CD4-positive, alpha-beta T cell treated with Interleukin-2 at 100 ng/mL for 4 hours (primary cell): ENCODE measurements at places on chromosomes 2 and 18.

GRCh38 chr2:241636182-241637017 is 558 bp downstream of the THAP4 start:
- DNase-seq = peak; percentile 1

DNA sequence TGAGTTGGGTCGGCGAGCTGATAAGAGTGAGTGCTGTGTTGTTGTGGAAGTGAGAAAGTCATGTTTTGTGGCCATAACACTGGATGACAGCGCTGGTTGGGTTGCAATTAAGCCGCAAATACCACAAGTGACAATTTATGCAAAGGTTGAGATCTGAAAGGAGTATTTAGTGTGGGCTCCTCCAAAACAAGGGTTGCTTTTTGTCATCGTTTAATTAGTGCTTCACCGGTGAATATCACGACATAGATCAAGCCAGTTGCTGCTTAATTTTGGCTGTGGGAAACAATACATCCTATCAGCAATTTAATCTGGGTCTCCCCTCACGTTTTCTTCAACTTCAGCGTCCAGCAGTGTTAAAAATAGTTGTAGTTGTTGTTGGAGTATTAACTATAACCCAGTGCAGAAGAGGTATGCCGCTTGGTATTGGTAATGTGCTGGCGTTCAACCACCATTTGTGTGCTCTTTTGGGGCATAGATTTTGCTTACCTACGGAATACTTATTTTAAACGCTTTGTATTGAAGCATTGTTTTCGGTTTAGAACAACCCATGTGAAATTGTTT is 662 bp downstream of the ACVR2A start:
- DNase-seq = peak; percentile 63

- DNase-seq = no peak
These were observed 50.0 kb upstream of the HPCAL1 start for GRCh38 chr2:10252661-10253060.

- DNase-seq = no peak
These were observed 8.1 kb upstream of the CYP26B1 start for GRCh38 chr2:72155737-72156136.

- no peak for DNase-seq
These were observed 134.7 kb upstream of the CCDC150 start for GRCh38 chr2:196504788-196505187.

DNA sequence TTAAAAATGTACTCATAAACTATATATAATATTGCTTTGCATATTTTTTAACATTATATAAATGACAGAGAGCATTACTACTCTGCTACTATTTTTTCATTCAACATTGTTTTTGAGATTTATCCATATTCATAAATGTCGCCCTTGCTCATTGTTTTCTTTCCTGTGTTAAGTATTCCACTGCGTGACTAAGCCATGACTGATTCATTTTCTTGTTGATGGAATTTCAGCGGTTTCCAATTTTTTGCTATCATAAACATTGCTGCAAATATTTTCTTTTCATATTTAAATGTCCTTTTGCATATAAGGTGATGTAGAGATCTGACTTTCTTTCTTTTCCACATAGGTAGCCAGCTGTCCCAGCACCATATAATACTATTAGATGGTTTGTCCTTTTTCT is 57.6 kb downstream of the SFXN5 start:
- no peak for DNase-seq

GRCh38 chr2:166042768-166043390 is 84.9 kb downstream of the SCN1A start:
- DNase-seq = no peak

GRCh38 chr18:55289775-55290174 is 298.2 kb downstream of the TCF4 start:
- DNase-seq = no peak

DNA sequence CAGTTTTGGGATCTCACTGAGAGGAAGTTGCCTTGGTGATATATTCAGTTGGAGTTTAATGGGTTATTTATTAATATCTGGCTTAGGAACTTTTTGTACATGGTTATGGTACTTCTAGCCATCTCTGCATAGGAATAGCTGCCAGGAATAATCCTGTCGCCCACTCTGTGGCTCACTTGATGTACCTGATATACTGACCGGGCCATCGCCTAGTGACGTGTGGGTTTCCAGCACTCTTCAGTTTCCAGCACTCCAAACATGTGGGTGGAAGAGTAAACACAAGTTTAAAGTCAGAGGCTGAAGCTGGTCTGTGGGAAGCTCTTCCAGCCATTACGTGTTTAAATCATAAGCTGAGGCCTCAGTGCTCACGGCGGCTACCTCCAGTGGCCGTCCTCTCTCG is 44.3 kb upstream of the AGAP1 start:
- no peak for DNase-seq

GRCh38 chr2:67965246-67965645 is 97.6 kb downstream of the C1D start:
- no peak for DNase-seq

DNA sequence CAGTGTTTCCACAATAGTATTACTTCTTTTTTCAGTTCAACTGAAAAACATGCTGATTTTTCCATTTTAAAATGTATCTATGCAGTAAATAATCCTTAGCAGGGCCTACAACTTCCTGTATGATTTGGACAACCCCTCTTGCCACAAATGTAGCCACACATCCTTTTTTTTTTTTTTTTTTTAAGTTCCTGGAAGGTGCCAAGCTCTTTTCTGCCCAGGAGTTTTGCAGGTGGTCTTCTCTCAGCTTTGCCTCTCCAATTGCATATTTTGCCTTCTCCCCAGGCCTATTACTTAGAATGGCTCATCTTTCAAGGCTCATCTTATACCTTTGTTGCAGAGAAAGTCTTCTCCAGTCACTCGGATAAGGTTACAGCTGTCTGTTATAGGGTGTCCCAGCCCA is 11.6 kb downstream of the KLHL14 start:
- DNase-seq = no peak

- DNase-seq = no peak
These were observed 38.1 kb downstream of the ST8SIA5 start for GRCh38 chr18:46718501-46719341.

DNA sequence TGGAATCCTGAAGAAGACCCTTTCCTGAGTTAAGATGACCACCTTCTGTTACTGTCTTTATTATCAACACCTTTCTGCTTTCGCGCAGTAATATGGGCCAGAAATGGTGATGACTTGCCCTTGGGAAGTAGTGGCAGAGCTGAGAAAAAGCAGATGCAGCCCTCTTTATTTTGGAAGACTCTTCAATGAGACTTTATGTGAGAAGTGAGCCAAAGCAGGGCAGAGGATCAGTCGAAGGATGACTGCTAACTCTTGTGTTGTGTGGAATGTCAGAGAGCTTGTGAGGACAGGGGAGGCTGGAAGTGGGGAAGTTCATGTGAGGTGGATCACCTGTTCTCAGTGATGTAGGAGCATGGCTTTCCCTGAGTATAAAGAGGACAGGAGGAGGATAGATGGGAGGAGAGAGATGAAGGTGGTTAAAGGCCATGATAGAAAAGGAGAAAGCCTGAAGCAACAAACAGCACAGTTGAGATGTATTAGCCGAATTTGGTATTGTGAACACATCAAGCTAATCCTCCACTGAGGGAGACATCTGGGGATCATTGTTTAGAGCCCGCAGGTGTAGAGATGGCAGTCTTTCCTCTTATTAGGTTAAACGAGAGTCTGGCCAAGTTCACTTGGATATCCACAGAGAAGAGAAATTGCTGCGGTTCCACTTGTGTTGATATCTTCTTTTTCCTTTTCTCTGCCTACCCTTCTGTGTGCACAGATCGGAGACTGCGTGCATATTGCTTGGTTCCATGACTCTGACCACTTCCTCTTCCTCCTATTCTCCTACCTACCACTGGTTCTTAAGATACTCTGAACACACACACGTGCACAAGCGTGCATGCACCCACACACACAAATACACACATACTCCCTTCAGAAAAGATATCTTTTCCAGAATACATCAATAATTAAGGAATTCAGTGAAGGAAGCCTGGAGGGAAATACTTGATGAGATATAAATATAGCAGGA is 67.4 kb downstream of the SLC9A2 start:
- DNase-seq = no peak

GRCh38 chr2:191976436-191976835 is 129.5 kb upstream of the CAVIN2 start:
- DNase-seq = no peak

- no peak for DNase-seq
These were observed 64.5 kb downstream of the ROCK1 start for GRCh38 chr18:21047126-21047525.

- DNase-seq = no peak
These were observed 119.6 kb downstream of the SLC8A1 start for GRCh38 chr2:40332191-40332826.

DNA sequence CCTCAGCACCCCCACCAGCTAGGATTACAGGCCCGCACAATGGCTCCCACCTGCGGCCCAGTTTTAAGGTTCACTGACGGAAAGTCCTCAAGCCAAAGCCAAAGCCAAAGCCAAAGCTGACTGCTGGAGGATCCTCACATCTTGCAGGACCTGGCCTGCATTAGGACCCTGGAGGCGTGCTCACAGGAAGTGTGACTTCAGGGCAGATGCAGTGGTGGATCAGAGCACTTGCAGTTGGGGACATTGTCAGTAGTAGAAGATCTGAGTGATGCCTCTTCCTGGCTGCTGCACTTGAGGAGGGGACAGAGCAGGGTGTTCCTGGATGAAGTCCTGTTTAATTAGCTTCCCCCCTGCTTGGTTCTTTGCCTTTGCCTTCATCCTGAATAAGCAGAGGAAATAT is 69.0 kb upstream of the ALPP start:
- DNase-seq = peak; percentile 23
